Stimulated activated CD8-positive, alpha-beta memory T cell treated with anti-CD3 and anti-CD28 coated beads, Interleukin-15, amount 100 ng/mL, for 24 hours (primary cell): ENCODE measurements at places on chromosomes 7 and 10.

- no peak for DNase-seq
Measured at GRCh38 chr7:76151932-76152331, 49.8 kb upstream of the SRRM3 start.

DNA sequence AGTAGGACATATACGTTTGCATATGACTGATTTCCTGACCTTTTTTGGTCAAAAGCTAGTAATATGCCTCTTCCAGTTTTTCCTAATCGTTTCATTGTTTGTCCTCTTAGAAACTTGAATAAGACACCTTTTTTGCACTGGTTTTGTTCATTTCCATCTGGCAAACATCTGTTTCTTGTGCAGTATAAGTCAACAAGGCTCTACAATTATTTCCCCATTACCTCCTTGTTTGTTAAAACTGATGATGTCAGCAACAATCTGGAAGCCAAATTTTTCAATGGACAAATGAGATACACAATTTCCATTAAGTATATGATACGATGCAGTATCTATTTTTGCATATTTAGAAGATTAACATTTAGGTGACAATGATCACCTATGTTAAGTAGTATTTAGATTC is 148.8 kb downstream of the NRBF2 start:
- DNase-seq, result no peak

GRCh38 chr7:29957521-29958310 is 31.9 kb downstream of the SCRN1 start:
- DNase-seq, result no peak

DNA sequence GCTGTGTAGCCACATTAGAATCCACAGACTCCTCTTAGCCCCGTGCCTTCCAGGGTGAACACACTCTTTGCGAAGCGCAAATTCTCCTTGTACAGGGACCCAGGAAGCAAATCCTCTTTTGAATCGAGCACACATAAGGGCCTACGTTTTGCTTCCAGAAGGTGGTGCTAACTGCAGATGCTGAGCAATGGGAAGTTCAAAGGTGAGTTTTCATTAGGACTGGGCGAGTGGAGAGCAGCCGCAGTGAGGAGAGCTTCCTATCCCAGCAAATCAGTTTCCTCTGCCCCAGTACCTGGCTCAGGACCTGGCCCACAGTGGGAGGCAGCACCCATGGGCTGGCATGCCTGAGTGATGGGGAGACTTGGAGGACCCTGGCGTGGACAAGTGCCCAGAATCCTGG is 23.5 kb upstream of the GPR26 start:
- no peak for DNase-seq

DNA sequence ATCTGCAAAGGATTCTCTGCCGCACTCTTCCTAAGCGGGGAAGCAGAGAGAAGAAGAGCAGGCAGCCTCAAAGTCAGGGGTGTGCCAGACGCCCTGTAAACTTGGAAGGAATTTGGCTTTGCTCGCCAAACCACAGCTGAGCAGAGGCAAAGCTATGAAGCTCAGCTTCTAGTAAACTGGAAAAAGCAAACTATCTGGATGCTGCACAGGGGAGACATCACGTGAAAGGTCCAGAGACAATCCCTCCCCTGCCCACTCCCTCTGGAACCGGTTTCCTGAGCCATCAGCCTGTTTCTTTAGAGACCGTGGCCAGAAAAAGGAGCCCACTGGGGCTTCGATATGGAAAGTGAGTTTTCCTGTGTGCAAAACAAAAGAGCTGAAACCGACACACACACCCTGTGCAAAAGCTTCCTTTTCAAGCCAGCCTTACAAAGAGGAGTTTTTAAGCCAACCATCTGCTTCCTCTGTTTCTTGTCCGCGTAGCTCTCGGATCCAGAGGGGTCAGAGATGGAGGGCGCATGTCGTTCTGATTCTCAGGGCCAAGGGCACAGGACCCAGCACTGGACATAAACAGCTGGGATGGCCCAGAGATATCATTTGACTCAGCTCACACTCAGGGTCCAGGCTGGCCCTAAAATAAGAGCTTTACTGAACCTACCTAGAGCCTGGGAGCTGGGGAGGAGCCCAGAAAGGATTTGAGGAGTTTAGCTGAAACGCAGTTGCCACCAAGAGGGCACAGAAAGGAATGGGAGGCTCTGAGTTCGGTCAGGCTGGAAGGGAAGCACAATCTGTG is 58.2 kb upstream of the DNAAF5 start:
- DNase-seq, result no peak

- no peak for DNase-seq
Measured at GRCh38 chr10:75021379-75022249, 89.8 kb upstream of the SAMD8 start.

DNA sequence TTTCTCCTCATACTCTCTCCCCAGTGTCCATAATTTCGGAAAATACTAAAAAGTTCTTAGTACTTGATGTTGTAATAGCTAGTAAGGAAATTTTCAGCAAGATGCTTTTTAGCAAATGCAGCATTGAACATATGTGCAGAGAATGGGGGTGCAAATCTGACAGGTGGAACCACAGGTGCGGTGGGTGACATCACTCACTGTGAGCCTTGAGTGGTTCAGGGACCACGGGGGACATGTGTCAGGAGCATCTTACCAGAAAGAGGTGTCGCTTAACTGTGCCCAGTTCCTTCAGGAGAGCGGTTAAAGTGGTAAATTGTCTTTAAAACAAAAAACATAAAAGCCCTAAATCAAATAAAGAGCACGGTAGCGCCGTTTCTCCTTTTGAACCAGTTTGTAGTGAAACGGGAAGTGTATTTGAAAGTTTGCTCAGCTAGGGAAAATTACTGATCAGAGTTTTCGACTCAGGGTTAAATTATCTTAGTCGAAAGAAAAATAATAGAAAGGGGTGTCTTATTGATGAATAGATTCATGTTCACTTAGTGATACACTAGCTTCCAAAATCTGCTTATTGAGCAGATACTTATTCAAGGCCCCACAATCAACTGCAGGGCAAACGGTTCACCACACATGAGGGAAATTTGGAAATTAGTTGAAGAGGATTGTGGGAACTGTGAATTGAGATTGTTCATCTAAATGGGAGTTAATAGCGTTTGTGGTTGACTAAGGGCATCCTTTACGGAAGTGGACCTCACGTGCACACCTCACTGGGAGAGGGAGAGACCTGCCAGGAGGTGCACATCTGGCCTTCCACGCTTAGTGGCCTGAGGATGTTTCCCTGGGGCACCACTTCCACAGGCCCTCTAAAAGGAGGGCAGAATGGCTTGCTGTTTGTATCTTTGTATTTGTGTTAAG is 12.7 kb downstream of the CUL1 start:
- no peak for DNase-seq

GRCh38 chr7:127177156-127177555 is 75.6 kb downstream of the GRM8 start:
- no peak for DNase-seq

GRCh38 chr7:104972500-104972899 is 41.5 kb upstream of the KMT2E start:
- no peak for DNase-seq

DNA sequence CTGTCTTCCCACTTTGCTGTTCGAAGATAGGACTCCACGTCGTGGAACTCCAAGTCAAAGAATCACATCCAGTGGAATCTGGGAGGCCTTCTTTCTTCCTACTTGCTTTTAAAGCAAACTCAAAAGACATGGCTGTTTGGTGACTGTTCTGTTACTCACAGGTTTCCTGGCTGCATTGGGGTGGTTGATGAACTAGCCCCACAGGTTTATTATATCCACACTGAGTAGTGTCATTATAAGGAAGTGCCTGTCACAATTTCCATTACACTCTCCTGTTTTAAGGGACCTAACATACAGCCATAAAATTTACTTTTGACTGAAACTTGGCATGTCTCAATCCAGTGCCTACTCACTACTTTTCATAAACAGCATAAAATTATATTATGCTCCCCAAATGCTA is 287.3 kb upstream of the SP4 start:
- DNase-seq, result no peak

- DNase-seq, result no peak
Measured at GRCh38 chr7:17311194-17311593, 12.7 kb downstream of the AHR start.

GRCh38 chr10:19654576-19654975 is 161.7 kb upstream of the PLXDC2 start:
- DNase-seq, result no peak

DNA sequence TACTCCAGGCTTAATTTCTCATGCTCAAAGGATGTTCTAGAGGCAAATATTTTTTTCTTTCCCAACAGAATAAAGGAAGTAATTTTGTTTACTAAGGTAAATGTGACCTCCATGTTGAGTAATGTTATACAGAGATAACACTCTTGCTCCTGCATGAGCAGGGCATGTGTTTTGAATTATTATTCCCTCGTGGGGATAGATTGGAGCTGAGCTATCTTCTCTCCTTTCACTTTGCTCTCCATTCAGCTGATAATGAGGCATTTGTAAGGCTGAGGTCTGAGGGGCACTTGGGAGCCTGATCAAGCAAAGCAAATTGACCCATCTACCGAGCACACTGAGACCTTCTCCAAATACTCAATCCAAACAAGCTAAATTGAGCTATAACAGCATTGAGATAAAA is 50.7 kb upstream of the GHITM start:
- no peak for DNase-seq

GRCh38 chr10:123557366-123558108 is 108.6 kb upstream of the GPR26 start:
- no peak for DNase-seq

GRCh38 chr7:20402747-20403230 is 72.1 kb downstream of the ITGB8 start:
- no peak for DNase-seq

GRCh38 chr10:68897336-68897741 is 3.8 kb upstream of the DDX50 start:
- DNase-seq, result no peak

DNA sequence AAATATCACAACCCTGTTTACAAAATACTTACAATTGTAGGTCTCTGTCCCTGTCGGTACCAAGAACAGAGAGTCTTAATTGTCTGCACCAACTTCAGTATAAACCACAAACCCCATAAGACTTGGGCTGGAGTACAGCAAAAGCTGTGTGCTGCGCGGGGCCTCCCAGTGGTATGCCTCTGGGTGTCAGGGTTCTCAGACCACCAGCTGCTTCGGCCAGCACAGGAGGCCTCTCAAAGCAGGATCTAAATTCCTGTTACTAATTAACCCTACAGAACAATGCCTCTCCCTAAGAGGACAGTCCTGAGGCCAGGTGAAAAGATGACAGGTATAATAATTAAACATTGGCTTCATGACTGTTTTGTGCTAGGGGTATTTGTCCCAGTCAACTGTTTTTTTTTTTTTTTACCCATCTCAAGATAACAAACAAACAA is 957 bp upstream of the SVIL start:
- no peak for DNase-seq

DNA sequence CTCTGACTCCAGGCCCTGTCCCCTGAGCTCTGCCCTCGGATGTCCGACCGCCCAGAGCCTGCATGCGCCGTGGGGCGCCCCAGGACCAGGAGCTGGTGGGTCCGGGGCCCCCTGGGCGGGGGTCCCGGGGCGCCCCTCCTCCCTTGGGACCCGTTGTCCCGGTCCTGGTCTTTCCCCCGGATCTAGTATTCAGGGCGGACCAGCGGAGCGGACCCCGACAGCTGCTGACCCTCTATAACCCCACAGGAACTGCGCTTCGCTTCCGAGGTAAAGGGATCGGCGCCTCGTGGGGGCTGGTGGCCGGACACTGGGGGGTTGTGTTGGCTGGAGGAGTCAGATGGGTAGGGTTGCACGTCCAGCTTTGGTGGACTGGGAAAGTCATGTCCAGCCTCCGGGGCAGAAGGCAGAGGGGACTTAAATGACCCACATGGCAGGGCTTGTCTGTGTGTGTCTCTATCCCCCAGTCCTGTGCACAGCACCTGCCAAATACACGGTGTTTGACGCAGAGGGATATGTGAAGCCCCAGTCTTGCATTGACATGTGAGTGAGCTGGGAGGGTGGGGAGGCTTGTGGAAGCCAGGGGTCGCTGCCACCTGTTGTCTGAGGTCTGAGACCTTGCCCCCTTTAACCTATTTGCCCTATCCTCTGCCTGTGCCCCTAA is 520 bp downstream of the MOSPD3 start:
- DNase-seq, result no peak

GRCh38 chr7:143454091-143454680 is 10.9 kb downstream of the TAS2R60 start:
- DNase-seq, result no peak

GRCh38 chr7:150406567-150407421 is 27.7 kb downstream of the ZNF775 start:
- no peak for DNase-seq

GRCh38 chr7:70014472-70015177 is 416.4 kb downstream of the AUTS2 start:
- no peak for DNase-seq

DNA sequence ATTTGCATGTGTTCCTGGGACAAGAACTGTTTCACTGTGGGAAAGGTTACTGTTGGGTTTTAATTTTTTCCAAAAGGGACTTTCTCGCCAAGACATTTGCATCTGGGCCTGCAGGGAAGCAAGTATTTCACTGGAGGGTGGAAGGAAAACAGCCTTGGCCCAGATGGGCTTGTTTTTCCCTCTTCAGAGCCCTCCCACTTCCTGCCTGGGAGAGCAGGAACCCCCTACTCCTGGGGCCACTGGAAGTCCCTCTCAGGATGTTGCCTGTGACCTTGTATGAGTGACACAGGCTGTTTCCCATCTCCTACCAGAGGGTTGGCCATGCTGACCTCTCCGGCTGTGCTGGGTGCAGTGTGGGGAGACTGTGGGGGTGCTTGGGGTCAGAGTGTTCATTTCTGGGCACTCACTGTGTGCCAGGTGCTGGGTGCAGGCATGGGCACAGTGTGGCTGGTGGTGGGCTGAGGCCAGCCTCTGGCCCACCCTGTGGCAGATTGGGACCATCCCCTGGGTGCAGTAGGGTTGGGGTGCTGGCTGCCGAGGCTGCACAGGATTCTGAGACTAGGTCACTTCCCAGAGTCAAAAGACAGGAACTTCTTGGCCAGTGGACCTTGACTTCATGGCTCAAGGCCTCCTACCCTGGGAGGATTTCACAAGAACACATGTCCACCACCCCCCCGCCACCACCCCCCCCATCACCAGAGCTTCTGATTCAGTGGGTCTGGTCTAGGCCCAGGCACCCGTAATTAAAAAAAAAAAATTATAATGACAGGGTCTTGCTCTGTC is 10.2 kb downstream of the TSPAN15 start:
- DNase-seq, result no peak

- no peak for DNase-seq
Measured at GRCh38 chr7:99369767-99370391, 4.7 kb upstream of the ARPC1B start.

GRCh38 chr7:131948434-131949053 is 392.1 kb upstream of the PODXL start:
- no peak for DNase-seq
